ENCODE measurements at places on chromosomes 7 and 10.
A peak's percentile ranks its signal among the peaks of the same experiment; 100 is the strongest.

- peak; percentile 21 for DNase-seq
These were observed 10.8 kb upstream of the ETV1 start for GRCh38 chr7:14000247-14000646.

DNA sequence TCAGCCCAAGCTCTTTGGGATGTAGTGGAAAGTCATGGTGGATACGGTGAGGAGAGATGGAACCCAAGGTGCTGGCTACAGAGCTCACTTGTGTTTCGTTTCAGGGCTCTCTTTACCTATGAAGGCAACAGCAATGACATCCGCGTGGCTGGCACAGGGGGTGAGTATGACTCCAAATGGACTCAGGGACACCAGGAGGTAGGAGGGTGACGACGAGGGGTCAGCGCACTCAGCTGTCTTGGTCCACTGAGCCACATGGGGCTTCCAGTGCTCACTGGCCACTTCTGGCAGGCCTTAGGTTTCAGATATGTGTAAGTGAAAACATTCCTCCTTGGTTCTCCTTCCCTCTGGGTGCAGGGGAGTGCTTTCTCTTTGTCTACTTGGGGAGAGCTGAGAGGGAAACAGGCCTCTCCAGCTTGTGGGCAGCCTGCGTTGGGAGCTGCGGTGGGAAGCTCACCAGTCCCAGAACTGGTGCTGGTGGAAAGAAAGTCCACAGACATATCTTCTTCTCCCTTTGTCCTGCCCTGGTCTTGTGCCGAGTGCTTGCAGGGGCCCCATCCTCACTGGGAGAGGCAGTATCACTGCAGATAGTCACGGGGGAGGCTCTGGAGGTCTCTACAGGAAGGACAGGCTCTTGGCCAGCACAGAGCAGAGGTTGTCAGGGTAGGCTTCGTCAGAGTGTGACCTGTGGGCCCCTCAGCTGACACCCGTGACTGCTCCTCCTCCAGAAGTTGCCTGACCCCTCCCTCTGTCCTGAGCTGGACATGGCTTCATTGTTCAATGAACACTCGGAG is 5.8 kb downstream of the DBNL start:
- DNase-seq: no peak

DNA sequence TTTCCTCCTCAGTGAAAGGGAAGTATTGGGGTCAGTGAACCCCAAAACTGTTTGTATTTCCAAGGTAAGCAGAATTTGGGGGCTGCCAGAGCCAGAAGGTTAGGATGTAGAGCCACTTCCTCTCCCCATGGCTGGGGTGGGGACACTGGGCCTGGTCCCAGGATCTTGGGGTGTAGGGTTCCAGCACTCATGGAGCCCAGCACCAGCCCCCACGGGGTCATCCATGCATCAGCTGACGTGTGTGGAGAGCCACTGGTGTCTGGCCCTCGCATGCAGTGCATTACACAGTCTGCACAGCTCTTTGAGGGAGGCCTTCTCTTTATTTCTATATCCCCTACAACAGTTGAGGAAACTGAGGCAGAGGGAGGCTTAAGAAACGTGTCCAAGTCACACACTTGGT is 91.4 kb downstream of the ZMIZ1 start:
- DNase-seq: peak; percentile 36

- DNase-seq: peak; percentile 71
These were observed 44.9 kb downstream of the SMURF1 start for GRCh38 chr7:99098824-99099498.

GRCh38 chr7:156456503-156457115 is 184.0 kb upstream of the RNF32 start:
- no peak for DNase-seq

DNA sequence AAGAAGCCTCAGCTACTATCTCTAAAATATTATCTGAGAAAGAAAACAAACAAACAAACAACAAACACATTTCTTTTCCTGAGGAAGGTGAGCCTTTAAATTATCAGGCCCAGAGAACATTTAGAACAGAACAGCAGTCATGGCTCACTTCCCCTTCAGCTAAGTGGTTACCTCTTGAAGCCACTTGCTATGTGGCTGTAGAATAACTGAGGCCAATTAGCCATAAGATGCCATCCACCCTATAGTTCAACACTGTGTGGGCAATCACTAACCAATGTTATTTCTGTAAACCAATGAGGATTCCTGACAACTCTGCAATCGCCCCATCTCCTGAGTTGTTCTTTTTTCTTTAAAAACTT is 3.7 kb upstream of the UPP1 start:
- no peak for DNase-seq

- DNase-seq: no peak
These were observed 66.8 kb downstream of the NRP1 start for GRCh38 chr10:33267708-33268107.
